ENCODE measurements at places on chromosomes 12 and 14.

- DNase-seq: no peak
These were observed 373.1 kb downstream of the SOX5 start for GRCh38 chr12:23576372-23576771.

GRCh38 chr12:126644236-126645020, 1579.2 kb downstream of the AACS start:
- no peak for DNase-seq

DNA sequence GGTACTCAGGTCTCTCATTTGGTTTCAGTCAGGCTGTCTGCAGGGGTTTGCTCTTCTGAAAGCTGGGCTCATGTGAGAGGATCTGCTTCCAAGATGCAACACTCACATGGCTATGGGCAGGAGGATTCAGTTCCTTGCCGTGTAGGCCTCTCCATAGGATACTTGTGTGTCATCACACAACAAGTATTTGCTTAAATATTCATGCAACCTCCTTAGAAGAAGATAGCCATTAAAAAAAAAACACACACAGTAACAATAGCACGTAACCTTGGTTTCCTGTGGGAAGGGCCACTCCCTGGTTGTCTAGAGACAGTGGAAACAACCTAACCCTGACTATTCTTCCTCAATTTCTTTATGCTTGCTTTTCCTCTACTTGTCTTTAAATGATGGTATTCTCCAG, 31.8 kb upstream of the CLEC4E start:
- DNase-seq: no peak

DNA sequence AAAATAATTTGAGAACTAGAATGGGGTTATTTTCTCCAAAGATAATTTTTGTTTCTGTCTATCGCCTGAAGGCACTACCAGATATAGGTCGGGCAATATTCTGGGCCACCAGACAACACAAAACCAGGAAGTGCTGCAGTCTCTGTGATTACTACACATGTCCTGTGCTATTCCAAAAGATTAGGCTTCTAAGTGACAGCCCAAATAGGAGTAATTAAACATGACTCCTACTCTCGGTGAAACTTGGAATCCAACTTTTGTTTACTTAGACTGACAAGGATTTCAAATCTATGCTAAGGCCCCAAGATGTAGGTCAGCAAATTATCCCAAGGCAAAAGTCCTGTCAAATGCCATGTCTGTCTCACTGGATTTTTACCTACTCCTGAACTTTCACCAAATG, 157.6 kb upstream of the LRFN5 start:
- no peak for DNase-seq

DNA sequence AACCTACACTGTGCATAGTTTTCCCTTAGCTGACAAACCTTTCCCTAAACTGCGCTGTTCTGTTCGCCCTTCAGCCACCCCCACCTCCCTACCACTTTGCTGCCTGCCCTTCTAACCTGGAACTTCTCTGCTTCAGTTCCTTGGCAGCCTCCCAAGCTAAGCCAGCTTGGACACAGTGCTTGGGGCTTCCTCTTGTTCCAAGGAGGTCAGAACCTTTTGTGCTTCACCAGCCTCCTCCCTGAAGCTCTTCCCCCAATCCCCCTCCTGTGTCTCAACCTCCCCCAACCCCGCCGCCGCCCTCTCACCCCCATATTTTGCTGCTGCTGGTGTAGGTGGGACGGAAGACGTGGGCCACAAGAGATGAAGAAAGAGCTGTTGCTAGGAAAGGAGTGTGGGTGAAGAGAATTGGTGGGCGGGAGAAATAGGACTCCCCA, 8.1 kb upstream of the RIC8B start:
- DNase-seq: no peak

Measured in cortex of kidney (tissue), 1 donor.